ENCODE measurements at places on chromosomes 3 and 15.

- no peak for DNase-seq
Measured at GRCh38 chr15:48784756-48785155, 26.1 kb downstream of the CEP152 start.

DNA sequence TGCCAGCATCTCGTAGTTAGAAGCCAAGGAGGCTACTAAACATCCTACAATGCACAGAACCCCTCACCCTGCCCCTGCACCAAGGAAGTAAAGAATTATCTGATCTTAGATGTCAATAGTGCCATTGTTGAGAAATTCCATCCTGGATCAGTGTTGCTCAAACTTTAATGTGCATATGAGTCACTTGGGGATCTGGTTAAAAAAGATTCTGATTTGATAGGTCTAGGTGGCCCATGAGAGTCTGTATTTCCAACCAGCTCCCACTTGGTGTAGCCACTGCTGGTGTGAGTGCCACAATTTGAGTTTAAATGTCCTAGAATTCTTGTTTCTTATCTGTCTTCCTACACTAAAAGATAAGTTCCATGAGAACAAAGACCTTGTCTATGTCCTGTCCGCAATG, 43.7 kb downstream of the TMEM45A start:
- DNase-seq: no peak

- DNase-seq: no peak
Measured at GRCh38 chr3:150793641-150794040, 30.7 kb upstream of the SIAH2 start.

DNA sequence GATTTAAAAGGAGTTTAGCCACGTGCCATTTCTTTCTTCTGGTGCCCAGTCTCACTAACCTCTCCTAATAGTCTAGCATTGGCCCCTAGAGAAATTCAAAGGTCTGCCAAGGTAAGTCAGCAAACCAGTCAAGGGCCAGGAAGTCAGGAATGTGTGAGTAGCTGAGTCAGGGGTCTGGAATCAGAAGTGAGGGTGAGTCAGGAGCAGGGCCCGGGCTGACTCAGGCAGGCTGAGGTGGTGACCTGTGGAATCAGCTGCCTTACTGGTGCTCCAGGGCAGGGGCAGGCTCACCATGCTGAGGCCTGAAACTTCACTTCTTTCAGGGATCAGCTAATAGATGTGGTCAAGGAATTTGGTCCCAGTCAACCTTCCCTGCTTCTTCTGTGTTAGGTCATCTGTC, 105.8 kb upstream of the MYZAP start:
- no peak for DNase-seq

Data from stimulated activated CD8-positive, alpha-beta memory T cell treated with anti-CD3 and anti-CD28 coated beads, Interleukin-7, amount 100 ng/mL, for 24 hours (primary cell).